NCI-H1694 (cell line): ENCODE measurements at places on chromosomes 6 and 20.

- DNase-seq = no peak
Measured at GRCh38 chr6:72390548-72390947, 231.3 kb upstream of the KCNQ5 start.

- no peak for DNase-seq
Measured at GRCh38 chr6:106103728-106104109, 17.6 kb downstream of the PRDM1 start.

DNA sequence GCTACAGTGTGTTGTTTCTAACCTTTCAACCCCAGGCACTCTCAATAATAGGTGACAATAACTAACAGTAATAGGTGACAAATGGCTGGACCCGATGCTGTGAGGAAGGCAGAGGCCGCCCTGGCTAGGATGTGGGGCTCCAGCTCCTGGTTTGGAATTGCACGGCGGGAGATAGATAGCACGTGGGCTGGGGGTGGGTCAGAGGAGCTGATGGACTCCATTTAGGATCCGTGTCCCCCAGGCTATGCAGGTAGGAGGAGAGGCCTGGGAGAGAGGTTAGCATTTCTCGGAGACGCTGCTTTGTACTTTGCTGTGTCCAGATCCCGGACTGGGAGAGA, 61.4 kb downstream of the EZR start:
- no peak for DNase-seq

- no peak for DNase-seq
Measured at GRCh38 chr6:1296542-1296941, 15.4 kb upstream of the FOXQ1 start.
